ENCODE measurements at places on chromosomes 7 and 10.

- no peak for DNase-seq
Measured at GRCh38 chr7:132061937-132062336, 505.5 kb upstream of the PODXL start.

GRCh38 chr7:132765861-132766260 lies 189.6 kb upstream of the PLXNA4 start:
- DNase-seq: no peak

DNA sequence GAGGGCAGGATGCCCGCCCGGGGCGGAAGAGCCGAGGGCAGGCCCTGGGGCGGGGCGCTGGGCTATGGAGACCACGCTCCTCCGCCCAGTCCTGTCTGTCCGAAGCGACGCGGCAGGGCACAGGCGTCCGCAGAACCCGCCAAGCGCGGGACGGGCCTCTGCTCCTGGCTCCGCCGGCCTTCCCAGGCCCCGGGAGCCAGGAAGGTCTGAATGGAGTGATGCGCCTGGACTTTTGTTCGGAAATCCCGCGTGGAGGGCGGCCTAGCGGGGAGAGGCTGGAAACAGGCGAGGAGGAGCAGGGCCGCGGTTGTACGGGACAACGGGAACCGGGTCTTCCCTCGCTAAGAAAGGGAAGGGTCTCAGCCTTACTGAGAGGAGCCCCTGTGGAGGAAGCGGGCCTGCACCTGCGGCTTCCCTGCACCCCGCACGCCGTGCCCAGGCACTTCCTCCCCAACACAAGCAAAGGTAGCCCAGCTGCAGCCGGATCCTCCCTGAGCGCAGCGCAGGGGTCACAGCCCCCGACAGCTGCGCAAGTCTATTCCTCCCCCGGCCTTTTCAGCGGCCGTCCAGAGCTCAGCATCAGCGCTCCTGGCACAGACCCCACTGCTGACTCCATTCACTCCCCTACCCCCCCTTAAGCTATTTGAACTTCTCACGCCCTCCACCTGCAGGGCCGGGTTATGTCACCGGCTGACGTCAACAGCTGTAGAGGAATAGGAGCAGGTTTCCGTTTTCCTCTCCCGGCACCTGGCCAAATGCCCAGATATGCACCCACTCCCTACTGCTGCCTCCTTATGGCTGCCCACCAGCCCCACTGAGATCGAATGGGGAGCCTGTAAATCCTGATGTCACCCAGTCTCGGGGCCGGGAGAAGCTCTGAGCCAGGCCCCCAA lies 143.2 kb upstream of the RET start:
- no peak for DNase-seq

- no peak for DNase-seq
Measured at GRCh38 chr7:11182736-11183135, 209.1 kb downstream of the PHF14 start.

GRCh38 chr10:101650863-101651262 lies 44.1 kb downstream of the FBXW4 start:
- DNase-seq: no peak

GRCh38 chr10:75538144-75538543 lies 106.7 kb downstream of the LRMDA start:
- DNase-seq: no peak

DNA sequence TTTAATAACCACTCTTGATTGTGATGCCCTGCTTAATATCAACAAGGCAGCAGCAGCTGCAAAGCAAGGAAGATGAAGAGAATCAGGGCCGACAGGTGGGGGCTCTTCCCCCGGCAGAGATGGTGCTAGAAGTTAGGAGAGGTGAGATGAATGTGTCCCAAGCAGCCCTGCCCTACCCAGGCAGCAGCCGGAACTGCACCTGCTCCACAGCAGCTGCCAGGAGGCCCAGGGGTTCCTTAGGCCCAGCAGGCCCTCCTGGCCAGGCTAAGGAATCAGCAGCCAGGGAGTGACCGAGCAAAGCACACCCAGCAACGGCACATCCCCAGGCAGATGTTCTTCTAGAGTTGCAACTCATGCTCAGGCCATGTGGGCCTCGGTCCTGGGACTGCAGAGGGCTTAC lies 17.9 kb downstream of the AFAP1L2 start:
- no peak for DNase-seq

- DNase-seq: no peak
Measured at GRCh38 chr7:151726652-151727578, 150.0 kb downstream of the PRKAG2 start.

DNA sequence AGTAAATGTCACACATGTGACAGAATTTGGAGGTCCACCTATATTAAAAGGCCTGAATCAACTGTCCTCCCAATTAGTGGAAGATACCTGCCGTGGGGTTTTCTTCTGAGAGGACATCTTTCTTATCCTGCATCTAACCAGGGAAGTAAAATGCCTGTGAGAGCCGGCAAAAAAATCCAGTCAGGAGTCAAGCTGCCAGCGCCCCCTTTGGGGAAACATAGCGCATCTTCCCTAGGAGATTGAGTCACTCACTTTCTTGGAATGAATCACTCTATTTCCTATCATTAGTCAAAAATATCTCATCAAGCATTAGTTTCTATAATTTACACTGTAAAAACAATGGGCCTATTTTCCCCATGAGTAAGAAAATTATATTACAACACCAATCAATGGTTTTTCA lies 66.4 kb upstream of the ANK3 start:
- DNase-seq: no peak

DNA sequence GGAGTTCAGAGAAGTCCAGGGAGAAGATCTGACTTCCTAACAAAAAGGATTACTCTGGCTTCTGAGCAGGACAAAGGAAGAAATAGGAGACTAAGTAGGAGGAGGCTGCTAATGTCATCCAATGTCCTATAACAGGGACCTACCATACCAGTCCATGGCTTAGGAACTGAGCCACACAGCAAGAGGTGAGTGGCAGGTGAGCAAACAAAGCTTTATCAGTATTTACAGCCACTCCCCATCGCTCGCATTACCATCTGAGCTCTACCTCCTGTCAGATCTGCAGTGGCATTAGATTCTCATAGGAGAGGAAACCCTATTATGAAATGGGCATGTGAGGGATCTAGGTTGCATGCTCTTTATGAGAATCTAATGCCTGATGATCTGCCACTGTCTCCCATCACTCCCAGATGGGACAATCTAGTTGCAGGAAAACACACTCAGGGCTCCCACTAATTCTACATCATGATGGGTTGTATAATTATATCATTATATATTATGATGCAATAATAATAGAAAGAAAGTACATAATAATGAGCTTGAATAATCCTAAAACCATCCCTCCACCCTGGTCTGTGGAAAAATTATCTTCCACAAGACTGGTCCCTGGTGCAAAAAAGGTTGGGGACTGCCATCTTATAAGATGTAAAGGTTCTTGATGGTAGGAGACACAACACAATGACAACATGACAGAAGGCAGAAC lies 487.4 kb downstream of the PLXDC2 start:
- no peak for DNase-seq

GRCh38 chr7:141014125-141014523 lies 628 bp downstream of the MRPS33 start:
- DNase-seq: no peak

- no peak for DNase-seq
Measured at GRCh38 chr7:148611692-148612091, 21.1 kb downstream of the C7orf33 start.

DNA sequence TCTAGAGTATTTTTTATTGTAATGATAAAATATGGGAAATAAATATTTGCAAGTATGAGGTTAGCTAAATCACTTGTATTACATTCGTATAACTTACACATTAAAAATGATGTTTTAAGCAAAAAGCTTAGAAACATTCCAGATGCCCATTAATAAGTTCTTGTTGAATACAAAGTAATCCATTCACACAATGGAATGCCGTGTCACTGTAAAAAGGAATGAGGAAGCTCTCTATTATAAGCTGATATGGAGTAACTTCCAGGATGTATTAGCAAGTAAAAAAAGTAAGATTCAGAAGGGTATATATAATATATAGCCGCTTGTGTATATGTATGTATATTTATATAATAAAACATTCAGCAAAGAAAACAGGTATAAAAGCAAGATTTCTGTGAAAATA lies 412.8 kb upstream of the MTPN start:
- no peak for DNase-seq

DNA sequence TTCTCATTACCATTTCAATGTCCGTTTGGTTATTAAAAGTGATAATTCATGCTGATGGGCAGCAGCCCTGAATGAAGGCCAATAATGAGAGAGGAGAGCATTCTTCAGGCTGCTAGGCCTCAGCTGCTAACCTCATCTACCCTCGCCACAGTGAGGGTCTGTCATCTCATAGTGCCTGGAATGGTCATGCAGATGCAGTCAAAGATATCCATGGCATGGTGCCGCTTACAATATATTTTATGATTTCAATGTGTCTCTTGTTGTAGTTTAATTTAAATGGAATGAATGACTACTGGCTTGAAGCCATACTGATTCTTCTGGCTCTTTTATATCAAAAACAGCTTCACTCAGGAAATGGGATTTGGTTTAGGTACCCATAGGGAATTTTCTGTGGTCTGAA lies 126.9 kb downstream of the SLC16A9 start:
- DNase-seq: no peak

DNA sequence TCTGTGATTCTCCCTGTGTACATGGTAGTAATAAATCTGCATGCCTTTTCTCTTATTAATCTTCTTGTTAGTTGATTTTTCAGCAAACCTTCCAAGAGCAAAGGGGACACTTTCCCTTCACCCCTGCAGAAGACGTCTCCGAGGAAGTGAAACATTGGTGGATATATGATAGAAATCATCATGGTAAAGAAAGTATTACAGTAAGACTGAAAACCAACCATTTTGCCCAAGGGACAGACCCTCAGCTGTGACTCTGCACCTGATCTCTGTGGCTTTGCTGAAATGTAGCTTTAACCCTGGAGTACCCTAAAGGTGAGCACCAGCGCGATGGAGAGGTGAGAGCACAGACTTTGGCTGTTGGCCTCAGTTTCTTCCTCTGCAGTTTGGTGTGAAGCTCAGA lies 32.8 kb upstream of the MYO3A start:
- DNase-seq: no peak

DNA sequence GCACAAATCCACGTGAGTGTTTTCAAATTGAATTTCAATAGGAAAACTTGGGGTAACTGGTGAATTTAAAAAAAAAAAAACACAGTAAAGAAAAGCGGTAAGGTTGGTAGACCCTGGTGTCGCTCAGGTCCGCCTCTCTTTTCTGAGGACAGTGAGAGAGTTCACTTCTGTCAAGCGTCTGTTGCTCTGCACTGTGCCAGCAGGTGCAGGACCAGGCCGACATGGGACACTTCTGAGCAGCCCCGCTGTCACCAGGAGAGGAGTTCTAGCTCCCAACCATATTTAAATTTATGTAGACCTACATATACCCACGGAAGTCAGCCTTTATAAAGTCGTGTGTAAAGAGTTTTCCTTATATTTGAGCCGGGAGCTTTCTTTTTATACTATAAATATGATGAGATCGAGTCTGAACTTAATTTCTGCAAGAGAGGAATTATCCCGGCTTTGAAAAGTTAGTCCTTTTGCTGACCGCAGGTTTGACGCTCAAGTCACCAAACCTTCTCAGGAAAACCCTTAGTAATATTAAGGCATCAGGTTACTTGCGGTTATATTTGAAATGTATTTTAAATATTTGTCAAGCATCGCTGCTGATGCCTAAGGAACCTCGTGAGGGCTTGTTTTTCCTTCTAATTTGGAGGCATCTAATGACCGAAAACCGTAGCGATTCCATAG lies 531 bp downstream of the IKZF1 start:
- no peak for DNase-seq

- no peak for DNase-seq
Measured at GRCh38 chr10:106872176-106872575, 292.3 kb downstream of the SORCS1 start.

GRCh38 chr10:62121187-62121530 lies 147.5 kb downstream of the RTKN2 start:
- no peak for DNase-seq

DNA sequence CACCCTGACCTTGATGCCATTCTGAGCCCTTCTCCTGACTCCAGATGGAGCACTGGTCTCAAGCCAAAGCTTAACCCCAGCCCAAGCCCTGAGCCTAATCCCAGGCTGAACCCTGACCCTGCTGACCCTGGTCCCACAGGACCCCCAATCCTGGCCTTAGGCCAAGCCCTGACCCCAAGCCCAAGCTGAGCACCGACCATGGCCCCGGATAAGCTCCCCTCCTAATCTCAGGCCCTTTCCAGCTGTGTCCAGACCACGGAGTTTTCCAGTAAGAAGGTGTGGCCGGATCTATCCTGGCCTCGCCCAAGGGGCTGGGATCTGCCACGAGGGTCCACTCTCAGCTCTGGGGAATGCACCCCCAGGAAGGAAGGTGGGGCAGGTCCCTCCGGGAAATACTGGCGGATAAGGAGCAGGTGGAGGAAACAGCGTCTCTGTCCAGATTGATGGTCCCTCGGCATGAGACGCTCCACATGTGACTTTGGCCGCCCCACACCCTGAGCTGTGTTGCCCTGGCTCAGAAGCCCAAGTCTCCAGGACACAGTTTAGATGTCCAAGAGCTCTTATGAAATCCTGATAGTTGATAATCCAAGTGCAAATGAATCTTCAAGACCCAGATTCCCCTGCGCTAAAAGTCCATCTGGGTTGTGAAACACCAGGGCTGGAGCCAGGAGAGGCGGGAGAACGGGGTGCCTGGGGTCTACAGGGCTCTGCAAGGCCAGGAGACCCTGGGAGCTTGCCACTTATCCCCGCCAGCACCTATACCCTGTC lies 10.4 kb downstream of the ELN start:
- DNase-seq: no peak

- no peak for DNase-seq
Measured at GRCh38 chr7:13897819-13898218, 91.6 kb downstream of the ETV1 start.

DNA sequence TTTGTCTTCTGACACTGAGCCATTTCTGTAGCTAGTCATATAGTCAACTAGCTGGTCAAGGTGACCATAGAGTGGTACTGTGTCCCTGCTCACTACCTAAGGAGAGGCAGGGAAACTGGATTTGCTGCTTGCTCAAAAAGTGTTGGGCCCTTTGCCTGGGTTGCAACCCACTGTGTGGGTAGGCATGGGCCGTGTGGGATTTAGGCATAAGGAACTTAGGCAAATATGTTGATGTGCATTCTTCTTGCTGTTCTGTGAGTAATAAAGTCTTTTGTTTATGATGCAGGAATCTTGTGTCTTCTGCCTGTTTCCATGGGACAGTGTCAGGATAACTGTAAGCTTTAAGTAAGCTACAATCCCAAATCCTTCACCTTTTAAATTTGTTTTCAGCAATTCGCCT lies 23.1 kb upstream of the TCTN3 start:
- no peak for DNase-seq

- DNase-seq: no peak
Measured at GRCh38 chr7:155322530-155322929, 24.9 kb downstream of the INSIG1 start.

- no peak for DNase-seq
Measured at GRCh38 chr7:6154542-6155404, 117.7 kb downstream of the CYTH3 start.

GRCh38 chr7:100126239-100126930 lies 382 bp upstream of the MBLAC1 start:
- no peak for DNase-seq

GRCh38 chr7:74061840-74062539 lies 21.6 kb upstream of the LIMK1 start:
- DNase-seq: peak; percentile 36

DNA sequence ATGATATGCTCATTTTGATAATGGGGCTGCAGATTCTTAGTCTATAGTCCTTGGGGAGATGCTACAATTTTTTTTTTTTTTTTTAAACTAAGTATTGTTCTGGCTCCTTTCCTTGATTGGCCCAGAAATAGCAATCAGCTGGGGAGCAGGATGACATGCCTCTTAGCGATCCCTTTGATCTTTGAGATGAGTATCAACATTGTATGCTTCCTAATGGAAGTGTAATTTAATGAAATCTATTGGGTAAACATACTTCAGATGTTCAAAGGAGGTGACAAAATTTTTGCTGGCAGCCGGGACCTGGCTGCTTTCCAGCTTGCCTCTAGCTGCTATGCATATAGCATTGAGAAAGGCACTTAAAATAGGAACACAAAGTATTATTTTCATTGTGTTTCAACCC lies 43.5 kb downstream of the VTI1A start:
- no peak for DNase-seq

All from esophagus squamous epithelium (tissue), 5 donors.